ENCODE measurements at places on chromosomes 3 and 15.

GRCh38 chr3:48662753-48663488 lies at the start of gene CELSR3:
Gene CELSR3, minus strand, starts transcription at chr3:48662886. Its CDS starts 252 bp downstream, at chr3:48662634.
- DNase-seq = no peak

DNA sequence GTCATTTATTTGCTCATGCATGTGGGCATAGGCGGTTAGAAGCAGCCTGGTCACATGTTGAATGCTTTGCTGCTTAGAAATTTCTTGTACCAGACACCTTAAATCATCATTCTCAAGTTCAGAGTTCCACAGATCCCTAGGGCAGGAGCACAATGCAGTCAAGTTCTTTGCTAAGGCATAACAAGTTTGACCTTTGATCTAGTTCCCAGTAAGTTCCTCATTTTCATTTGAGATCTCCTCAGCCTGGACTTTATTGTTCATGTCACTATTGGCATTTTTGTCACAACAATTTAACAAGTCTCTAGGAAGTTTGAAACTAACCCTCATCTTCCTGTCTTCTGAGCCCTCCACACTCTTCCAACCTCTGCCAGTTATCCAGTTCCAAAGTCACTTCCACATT lies 22.8 kb downstream of the HGD start:
- DNase-seq = no peak

- DNase-seq = no peak
These were observed 43.9 kb downstream of the THBS1 start for GRCh38 chr15:39624806-39625205.

- no peak for DNase-seq
These were observed 307.6 kb downstream of the ZBTB20 start for GRCh38 chr3:114839476-114839875.

DNA sequence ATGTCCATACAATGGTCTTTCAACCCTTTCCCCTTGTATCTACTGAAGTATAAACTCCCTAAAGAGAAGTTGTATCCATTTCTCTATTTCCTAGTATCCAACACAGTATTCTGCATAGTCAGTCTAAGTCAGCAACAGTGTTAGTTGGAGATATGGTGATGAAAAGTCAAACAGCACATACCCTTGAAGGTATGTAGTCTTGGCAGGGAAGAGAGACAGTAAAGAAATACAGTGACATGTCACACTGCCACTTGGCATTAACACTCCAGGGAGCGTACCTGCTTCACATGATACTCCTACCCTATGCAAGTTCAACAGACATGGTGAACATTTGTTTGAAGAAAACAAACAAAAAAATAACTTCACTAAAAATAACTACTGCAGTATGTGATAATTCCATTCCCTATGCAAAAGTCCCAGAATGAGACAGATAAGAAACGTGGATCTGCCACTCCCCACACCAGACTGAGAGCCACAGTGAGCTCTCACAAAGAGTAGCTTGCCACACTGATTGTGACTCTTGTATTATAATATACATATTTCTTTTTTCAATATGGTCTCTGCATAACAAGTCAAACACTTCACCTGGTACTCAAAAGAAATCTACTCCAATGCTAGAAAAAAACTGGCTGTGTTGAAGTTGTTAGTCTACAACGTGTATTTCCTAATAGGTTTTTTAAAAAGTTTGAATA lies 5.9 kb downstream of the PDCD10 start:
- no peak for DNase-seq

- DNase-seq = peak; percentile 10
These were observed 25.5 kb downstream of the ASB7 start for GRCh38 chr15:100627789-100628395.

- DNase-seq = no peak
These were observed 134.5 kb downstream of the MEX3B start for GRCh38 chr15:81911022-81911971.

- no peak for DNase-seq
These were observed 499.6 kb upstream of the GBE1 start for GRCh38 chr3:82261013-82261412.

DNA sequence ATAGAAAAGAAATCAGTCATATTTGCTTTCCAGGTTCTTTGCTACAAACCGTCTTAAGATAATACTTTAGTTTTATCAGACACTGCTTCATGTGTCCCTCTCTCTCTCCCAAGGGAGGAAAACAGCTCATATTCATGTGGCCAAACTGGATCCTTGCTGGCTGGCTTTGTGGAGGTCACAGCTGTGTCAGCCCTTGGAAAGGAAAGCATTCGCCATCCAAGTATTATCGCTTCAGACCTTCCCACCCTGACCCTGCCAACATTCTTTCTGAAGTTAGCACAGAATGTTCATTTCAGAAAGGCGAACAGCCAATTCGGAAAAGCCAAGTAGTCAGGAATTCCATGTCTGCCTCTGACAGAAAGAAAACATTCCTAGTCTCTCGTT lies 213.6 kb downstream of the FEZF2 start:
- no peak for DNase-seq

DNA sequence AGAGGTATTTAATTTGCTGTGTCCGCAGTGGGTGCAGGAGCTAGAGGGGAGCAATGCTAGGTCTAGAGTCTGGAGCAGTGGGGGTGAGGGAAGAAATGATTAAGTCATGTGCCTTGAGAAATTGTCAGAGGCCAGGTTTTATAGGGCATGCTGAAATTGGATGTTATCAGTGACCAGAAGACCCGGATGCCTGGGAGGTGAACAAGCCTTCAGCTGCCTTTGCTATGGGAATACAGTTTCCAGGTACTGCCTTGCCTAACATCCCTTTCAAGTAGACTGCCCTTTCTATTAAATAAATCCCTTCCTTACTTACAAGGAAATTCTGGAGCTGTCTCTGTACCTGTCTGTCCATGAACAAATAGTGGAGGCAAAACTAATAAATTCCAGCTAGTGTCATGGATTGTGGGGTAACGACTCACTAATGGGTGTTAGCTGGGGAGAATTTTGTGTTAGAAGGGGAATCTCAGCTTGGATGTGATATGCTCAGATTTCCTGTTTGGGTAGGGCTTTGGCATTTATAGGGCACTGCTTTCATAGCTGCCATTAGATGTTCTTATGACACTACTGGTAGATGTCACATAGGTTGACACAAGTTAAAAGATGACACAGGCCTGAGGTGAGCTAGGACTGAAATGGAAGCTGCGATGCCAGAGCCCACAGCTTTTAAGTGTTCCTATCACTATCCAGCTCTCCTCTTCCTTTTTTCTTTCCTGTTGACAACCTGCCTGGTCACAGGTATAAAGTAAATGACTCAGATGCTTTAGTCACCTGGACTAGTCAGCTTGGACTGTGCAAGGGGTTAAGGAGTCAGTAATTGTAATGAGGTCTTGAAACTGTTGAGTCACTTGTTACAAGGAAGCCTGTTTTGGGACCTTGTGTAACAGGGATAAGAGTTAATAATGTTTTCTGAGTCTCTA lies 21.3 kb downstream of the CHD2 start:
- no peak for DNase-seq

GRCh38 chr3:46399557-46399956 lies 7.3 kb downstream of the CCR5AS start:
- DNase-seq = no peak

DNA sequence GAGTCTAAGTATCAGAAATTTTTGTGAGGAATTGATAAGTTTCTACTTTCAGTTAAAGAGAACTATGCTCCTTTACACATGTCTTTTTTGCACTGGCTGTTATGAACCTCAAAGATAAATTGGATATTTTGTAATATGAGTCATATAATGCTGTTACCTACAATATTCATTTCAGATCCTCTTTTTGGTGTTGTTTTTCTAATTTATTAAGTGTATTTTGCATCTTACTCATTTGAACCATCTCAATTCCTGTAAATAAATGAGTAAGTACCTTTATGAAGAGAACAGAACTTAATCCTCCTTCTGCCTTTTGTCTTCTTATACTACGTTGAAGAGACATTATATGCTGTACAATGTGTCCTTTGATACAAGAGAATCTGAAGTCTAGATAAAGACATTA lies 74.4 kb downstream of the ZIC1 start:
- DNase-seq = no peak

DNA sequence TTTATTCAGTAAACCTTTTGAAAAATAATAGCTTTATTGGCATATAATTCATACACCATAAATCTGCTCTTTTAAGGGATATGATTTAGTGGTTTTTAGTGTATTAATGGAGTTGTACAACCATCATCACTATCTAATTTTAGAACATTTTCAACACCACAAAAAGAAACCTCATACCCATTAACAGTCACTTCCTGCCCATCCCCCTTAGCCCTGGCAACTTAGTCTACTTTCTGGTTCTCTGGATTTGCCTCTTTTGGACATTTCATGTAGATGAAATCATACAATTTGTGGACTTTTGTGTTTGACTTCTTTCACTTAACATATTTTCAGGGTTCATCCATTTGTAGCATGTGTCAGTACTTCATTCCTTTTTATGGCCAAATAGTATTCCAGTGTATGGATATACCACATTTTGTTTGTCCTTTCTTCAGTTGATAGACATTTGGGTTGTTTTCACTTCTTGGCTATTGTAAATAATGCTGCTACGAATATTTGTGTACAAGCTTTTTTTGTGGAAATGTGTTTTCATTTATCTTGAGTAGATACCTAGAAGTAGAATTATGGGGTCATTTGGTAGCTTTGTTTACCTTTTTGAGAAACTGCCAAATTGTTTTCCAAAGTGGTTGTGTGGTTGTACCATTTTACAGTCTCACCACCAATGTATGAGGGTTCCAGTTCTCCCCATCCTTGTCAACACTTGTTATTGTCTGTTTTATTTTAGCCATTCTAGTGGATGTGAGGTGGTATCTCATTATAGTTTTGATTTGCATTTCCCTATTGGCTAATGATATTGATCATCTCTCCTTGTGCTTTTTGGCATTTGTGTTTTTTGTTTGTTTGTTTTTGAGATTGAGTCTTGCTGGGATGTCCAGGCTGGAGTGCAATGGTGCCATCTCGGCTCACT lies 45.8 kb downstream of the SMAD3 start:
- DNase-seq = no peak

DNA sequence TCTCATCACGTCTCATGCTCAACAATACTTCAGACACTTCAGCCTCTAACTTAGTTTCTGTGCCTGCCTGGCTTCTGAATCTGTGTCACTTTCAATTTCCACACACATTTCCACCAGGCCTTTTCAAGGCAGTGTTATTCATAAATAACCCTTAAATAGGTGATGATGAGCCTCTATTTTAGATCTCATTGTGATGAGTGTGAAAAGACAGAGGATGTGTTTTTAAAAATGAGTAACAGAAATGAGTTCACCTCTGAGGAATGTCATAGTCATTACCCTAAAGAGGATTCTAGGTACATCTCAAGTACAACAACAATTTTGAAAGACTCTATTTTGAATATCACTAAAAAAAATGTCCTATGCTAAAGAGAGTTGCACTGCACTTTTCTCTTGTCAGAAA lies 64.6 kb downstream of the STAC start:
- DNase-seq = no peak

- no peak for DNase-seq
These were observed 55.7 kb upstream of the ACP3 start for GRCh38 chr3:132261506-132261905.

DNA sequence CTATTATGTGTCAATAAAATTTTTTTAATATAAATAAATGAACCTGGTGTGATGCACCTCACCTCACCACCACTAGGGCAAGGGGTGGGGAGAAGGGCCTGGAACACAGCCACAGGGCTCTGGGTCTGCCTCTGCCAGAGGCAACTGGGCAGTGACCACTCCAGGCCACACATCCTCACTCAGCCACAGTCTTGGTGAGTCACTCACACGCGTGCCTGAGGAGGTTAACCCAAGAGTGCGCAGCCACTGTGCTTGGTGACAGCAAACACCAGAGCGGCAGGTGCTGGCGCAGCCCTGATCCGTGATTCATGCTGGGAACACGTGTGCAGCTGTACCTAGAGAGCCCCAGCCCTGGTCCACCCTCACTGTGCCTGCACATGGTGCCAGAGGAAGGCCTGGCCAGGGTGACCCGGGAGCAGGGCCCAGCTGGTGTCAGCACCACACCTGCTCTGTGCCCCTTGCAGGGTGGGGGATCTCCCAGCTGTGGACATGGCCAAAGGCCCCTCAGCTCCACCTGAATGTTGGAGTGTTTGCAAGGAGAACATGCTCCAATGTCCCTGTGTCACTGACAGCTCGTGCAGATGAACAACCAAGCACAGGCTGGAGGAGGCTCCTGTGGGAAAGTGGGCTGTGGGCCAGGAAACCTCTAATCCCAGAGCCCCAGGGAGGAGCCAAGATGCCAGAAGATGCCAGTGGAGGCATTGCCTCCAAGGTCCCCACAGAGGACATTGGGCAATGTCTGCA lies 2.1 kb downstream of the SLC41A3 start:
- DNase-seq = no peak

- no peak for DNase-seq
These were observed 293.1 kb downstream of the NLGN1 start for GRCh38 chr3:173690542-173691180.

DNA sequence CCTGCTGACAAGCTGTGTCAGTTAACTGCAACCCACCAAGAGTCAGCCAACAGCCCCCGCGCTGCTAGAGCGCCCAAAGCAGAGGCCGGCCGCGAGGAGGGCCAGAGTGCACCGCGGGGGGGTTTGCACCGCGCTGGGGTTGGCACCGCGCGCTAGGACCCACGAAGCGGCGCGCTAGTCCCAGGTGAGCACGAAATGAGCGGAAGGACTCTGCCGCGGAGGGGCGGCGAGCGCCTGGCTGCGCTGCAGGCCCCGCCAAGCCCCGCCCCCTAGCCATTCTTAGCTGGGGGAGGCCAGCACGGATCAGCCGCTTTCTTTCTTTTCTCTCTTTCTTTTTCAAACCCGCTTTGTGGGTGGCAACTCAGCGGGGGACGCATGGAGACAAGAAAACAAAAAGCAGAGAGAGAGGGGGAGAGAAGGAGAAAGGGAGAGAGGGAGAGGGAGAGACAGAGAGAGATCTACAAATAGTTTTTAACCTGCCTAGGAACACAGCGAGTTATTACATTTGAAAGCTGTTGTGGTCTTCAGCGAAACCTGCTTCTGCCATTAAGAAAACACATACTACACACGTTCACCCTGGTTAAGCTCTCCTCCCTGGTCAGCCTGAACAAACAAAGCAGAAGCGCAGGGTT lies 6.9 kb upstream of the FOXB1 start:
- no peak for DNase-seq

DNA sequence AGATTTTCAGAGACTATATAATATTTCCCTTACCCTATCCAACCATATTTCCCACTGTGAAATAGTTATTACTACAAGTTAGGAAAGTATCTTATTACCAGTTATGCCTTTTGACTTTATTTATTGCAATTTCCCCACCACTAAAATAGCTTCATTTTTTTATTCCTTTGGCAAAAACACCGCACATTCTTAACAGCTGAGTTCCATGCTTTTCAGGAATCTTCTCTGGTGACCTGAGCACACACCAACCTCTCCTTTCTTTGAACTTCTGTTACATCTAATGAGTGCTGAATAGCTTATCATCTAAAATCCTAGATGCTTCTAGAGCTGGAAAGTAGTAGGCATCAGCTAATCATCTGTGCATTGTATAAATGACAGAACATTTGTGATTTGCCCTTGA lies 99.1 kb downstream of the UBE2E2 start:
- no peak for DNase-seq
